CD8-positive, alpha-beta memory T cell (primary cell): ENCODE measurements at places on chromosomes 12 and 14.

GRCh38 chr12:110836291-110836690 lies 10.5 kb upstream of the CCDC63 start:
- DNase-seq = no peak

DNA sequence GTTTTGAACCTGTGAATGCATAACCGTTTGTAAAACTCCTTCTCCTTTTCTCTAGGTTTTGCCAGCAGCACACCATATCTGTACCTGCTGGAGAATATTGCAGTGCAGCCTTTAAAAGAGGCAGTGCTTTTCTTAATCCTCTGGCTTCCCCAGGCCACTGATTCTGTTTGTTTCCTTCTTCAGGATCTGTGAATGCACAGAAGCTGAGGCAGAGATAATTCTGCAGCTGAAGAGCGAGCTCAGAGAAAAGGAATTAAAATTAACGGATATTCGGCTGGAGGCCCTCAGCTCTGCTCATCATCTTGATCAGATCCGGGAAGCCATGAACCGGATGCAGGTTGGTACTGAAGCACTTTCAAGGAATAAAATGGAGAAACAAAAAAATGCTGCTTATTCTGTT lies 348.7 kb downstream of the NAV3 start:
- no peak for DNase-seq

DNA sequence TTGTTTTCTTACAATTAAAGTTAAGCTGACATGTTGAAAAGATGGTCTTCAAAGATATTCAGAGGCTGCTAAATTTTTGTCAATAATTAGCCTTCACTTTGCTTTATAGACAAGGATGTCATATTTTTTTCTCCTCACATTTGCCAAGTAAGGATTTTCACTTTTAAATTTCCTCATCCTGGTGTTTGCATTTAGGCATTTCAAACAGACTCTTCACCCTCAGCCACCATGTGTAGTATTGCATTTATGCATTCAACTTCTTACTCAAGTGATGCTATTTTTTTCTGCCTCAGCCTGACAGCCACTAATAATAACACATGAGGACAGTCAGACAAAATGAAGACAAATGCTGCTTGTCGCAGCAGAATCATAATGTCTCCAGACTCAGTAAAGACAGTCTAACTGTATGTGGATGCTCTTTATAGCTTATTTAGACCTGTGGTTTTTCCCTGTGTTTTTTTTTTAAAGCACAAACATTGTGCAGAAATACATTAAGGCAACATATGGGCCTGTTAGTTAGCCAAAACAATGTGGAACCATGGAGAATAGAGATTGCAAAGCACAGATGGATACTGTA lies 481.5 kb downstream of the NPAS3 start:
- DNase-seq = no peak

DNA sequence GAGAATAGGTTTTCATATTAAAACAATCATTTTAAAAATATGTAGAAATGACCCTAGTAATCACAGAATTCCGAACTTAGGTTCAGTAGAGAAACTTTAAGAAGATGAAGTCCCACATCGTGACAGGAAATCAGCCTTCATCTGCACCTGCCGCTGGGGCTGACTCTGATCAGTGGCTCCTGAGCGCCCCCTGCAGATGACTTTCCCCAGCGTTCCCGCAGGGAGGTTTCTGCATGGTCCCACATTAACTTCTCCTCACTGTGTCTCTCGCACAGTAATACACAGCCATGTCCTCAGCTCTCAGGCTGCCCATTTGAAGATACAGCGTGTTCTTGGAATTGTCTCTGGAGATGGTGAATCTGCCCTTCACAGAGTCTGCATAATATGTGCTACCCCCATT lies 1131.1 kb downstream of the TMEM121 start:
- peak; percentile 45 for DNase-seq

DNA sequence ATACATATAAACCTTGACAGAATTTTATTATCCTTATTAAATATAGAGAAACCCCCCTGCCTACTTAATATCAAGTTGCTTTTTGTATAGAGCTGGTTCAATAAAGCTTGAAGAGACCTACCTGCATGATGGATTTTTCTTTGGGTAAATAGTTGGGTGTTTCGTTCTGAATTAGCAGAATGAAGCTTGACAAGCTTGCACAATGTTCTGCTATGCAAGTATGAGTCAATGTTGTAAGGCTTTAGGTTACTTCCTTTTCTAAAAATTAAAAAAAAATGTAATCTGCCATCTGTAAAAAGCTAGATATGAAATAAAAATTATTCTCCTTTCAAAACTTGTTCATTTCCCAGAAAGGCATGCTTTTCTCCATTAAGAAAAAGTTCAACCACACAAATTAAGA lies 1662.6 kb upstream of the SEL1L start:
- no peak for DNase-seq

DNA sequence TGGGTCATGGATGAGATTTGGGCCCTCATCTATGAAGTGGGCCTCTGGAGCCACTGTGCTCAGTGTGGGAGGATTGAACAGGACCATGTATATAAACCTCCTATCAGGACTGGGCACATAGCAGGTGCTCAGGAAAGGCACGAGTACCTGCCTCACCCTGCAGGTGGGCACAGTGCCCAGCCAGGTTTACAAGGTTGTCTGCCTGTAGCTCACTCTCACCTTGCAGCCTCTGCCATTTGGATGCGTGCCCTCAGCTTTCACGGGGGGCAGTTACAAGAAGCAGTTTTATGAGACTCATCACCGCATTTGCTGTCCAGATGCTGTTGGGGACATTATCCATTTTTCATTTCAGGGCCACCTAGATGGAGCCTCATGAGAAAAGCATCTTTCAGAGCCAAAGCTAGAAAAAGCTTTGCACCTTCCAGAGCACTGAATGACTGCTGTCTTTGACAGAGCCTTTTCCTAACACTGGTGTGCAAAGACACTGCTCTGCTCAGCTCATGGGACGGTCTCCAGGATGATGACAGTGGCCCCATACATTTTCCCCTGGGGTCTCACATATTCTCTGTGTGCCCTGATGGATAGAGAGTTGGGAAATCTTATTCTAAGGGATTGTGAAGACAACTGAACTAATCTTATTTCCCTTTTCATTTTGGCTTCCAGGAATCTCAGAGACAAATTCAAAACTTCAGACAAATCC lies 327.5 kb upstream of the RTL1 start:
- no peak for DNase-seq

GRCh38 chr14:61152851-61153364 lies 128.2 kb downstream of the TMEM30B start:
- DNase-seq = no peak

DNA sequence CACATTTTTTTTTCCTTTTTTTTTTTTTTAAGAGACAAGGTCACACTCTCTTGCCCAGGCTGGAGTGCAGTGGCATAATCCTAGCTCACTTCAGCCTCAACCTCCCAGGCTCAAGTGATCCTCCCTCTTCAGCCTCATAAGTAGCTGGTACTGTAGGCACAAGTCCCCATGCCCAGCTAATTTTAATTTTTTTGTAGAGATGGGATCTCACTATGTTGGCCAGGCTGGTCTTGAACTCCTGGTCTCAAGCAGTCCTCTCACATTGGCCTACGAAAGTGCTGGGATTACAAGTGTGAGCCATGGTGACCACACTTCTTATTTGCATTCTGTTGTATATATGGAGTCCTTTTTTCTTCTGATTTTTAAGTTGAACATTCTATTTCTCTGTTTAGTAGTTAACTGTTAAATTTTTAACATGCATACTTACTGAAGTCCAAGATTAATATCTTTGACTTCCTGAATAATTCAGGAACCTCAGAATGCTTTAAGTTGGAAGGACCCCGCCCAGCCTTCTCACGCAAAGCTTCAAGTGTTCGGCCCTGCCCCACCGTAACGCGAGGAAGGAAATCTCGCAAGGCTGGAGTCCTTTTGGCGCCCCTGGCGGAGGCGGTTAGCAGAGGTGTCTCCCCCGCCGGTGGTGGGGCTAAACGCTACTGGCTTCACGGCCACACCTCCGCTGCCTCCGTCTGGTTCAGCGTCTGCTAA lies 21.6 kb downstream of the SPATS2 start:
- DNase-seq = peak; percentile 46

DNA sequence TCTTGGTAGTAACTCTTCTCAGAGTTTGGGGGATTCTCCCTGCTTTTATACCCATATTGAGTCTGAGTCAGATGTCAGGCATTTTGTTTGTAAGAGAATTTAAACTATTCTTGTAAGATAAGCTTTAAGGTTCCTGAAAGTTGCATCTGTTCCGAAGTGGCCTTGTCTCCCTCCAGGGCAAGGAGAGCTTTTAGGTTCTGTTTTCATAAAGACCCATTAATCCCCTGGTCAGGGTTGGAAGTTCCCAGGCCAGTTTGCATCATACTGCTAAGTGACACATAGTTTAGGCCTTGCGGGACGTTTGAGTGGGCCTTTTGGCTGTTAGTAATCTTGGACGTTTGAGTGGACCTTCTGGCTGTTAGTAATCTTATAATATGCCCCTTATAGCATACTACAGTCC lies 396.7 kb downstream of the NPAS3 start:
- no peak for DNase-seq

GRCh38 chr14:101501341-101501740 lies 60.0 kb upstream of the DIO3 start:
- no peak for DNase-seq

- DNase-seq = no peak
Measured at GRCh38 chr12:81639196-81639595, 120.0 kb downstream of the PPFIA2 start.

DNA sequence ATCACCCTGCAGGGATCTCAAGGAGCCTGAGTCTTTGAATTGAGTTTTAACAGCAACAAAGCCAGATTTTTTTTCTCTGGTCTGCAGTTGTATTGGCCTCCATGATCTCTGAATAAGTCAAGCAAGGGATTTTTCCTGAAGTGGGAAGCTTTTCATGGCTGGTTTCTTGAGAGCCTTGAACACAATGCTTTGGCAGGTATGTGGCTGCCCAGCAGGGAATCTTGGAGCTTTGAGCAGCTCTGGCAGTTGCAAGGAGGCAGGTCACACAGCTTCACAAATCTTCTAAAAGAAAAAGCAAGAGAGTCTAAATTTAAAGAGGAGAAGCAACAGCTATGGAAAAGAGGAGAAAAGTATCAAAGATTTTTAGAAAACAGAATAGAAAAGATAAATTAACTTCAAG lies 60.1 kb downstream of the RPS29 start:
- no peak for DNase-seq

DNA sequence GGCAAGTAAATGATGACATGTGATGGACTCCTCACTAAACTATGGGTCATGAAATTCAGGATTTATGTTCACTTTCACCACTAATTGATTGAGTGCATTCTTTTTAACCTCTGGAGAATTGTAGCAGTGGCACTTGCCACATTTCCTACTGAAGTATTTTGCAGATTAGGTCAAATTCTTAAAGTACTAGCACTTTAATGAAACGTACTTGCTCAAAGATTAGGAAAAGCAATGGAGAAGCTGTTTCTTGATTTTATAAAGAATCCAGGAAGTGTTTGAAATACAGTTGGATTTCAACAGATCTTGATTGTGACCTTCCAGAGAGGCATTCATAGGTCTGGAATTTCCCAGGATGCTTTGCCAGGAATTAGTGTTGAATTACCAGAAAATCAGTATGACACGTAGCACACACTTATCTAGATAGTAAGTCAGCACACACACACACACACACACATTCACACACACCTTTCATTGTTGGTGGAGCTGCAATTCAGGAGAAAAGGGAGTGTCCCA lies 162.6 kb downstream of the MYRFL start:
- no peak for DNase-seq

GRCh38 chr14:88838015-88838414 lies 13.6 kb downstream of the TTC8 start:
- no peak for DNase-seq

DNA sequence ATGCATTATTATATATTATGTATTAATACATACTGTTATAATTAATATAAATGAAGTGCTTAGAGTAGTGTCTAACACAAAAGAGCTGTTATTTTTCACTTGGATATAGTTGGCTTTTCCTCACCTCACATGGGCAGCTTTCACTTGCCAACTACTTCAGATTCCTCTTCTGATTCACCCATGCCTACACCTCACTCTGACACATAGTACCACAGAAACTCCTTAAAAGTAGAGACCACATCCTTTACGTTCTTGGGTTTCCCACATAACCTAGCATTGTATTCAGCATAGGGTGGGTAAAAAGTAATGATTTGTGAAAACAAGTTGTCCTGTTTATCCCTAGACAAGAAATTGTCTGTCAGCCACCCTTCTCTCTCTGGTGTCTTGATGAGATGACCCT lies 61.0 kb downstream of the DIO2 start:
- DNase-seq = no peak

- peak; percentile 73 for DNase-seq
Measured at GRCh38 chr12:31896514-31897039, 62.6 kb upstream of the RESF1 start.

DNA sequence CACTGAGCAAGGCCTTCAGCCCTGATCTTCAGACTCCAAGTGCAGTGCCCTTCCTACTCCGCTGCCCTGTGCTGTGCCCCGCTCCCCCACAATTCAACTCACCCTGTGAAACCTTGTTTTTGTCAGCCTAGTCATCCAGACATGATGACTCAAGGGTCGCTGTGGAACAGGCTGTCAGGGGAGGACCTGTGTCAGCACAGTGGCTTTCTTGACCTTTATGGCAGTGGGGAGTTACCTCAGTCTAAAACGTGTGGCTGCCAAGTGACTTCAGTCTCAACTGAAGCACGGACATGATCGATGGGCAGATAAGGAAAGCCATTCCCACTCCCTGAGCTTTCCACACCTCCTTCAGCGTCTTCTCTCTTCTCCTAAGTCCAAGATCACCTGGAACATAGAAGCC lies 16.3 kb upstream of the FLVCR2 start:
- DNase-seq = no peak

- DNase-seq = peak; percentile 70
Measured at GRCh38 chr12:53324113-53324778, 2.8 kb upstream of the AAAS start.
